ENCODE measurements at places on chromosomes 5 and 9.

GRCh38 chr5:178403956-178404600 is 171.5 kb upstream of the PHYKPL start:
- DNase-seq, result no peak

DNA sequence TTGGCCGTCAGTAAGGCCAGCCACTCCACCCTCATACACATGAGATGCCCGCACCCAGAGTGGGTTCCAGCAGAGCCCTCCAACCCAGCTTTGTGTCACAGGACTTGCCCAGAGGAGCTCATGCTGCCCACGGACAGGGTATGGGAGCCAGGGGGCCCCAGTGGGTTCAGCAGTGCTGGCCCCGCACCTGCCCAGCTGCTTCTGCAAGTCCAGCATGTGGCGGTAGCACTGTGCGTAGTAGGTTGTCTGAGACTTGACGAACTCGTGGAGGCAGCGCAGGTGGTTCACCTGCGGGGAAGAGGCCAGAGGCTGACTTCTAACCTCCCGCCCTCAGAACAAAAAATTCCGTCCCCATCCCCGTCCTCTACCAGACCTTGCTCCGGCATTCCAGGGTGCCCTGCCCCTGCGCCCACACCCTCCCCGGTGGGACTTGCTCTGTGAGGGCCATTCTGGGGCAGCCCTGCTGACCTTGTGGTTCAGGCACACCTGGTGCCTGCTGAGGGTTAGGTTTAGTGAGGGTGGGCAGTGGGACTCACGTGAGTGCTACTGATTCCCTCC is 18.5 kb downstream of the SH3GLB2 start:
- no peak for DNase-seq

DNA sequence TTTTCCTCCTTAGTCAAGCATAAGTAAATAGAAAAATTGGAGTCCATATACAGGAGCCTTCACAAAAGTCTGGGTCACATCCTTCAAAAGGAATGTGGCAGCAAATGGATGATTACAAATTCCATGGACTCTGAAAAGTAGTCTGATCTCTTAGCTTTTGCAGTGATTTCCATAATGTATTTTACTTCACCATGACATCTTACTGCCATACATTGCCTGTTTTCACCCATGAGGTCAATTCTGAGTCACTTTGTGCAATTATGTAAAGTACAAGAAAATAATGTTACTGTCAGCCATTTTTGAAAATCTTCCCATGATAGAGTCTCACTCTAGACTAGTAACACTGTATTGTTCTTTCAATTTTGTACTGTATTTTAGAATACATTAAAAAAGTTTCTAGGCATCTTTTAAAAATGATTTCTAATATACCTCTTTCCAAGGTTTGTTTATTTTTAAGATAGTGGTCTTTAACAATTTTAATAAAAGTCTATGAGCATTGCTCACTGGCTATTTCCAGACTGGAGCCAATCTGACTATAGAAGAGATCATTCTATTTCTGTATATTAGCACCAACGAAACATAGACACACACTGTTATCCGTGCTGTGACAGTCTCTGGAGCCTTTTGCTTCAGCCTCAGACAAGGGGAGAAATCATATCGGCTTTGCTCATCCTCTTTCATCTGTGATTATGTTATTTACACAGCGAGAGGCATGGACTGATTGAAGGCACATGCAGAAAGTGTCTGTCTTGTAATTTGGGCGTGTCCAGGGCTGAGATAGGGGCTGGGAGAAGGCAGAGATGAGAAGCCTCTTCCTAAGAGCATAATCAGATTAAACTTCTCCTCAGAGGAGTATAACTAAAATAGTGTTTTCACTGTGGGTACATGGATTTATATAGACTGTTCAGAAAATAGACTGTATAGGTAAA is 22.9 kb upstream of the ACTBL2 start:
- no peak for DNase-seq

- DNase-seq, result peak; percentile 13
Measured at GRCh38 chr9:5688109-5688508, 59.2 kb downstream of the RIC1 start.

DNA sequence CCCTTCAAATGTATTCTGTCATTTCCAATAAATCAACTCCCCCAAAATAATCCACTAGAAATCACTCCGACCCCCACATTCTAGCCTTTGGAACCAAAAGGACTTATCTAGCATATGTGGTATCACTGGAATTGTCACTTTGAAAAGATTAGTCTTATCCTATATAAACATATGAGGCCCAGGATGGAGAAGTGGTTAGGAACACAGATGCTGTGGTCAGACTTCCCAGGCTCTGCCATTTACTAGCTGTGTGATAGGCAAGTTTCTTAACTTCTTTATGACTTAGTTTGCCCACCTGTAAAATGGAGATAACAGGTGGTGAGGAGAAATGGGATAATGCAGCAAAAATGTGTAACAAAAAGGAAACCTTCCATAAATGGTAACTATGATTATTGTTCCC is 62.0 kb upstream of the GLRX start:
- no peak for DNase-seq

GRCh38 chr9:37301042-37301853 is 121.2 kb upstream of the GRHPR start:
- DNase-seq, result no peak

GRCh38 chr5:151139015-151139414 is 18.6 kb downstream of the ANXA6 start:
- no peak for DNase-seq

- no peak for DNase-seq
Measured at GRCh38 chr5:134133188-134133994, 18.9 kb downstream of the TCF7 start.

GRCh38 chr5:161311965-161312364 is 234.6 kb downstream of the GABRB2 start:
- DNase-seq, result no peak

Measured in spinal cord (tissue), 10 donors.